ENCODE measurements at places on chromosomes 12 and 14.

DNA sequence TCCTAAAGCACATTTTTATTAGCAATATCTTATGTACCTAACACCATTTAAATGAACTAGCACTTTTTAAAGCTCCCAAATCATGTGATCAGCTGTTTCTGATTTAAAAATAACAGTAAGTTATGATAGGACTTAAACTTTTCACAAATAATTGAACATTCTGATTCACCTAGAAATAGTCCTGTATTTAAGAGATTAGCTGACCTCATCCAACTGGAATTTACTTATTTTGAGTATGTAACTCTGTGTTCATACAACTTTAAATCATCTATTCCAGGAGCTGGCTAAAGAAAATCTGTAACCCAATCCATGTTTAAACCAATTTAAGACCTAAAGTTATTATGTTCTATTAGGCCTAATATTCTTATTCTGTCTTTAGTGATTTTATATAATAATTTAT, 184.3 kb downstream of the CCDC91 start:
- DNase-seq, result peak; percentile 57

GRCh38 chr14:43147485-43147884, 1359.6 kb downstream of the FSCB start:
- DNase-seq, result peak; percentile 12

DNA sequence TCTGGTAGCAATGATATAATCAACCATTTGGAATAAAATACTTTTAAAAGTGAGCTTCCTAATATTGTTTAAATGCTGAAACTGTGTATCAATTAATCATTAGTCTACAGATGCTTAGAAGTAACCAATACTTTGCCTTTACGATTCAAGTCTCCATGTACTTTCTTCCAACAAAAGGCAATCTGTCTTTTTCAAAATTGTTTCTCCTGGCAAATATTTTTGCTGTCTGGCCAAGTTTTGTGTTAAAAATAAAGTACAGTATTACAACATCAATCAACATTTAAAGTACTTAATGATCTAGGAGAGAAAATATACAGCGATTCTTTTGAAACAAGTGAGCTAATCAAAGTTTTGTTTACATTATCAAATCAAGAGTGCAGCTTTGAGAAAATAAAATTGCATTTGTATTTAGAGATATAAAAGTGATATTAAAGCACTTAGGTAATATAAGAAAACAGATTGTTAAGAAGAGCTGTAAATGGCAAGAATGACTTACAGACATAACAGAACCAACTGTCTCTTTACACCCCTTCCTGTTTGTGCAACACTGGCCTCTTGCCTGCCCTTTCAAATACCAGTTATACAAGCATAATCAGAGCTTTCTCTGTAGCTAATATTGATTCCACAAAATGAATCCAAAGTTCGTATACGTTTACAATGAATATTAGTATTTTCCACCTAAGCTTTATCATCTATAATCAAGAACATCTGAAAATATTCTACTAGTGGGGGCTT, 38.2 kb upstream of the FBLN5 start:
- DNase-seq, result peak; percentile 76

DNA sequence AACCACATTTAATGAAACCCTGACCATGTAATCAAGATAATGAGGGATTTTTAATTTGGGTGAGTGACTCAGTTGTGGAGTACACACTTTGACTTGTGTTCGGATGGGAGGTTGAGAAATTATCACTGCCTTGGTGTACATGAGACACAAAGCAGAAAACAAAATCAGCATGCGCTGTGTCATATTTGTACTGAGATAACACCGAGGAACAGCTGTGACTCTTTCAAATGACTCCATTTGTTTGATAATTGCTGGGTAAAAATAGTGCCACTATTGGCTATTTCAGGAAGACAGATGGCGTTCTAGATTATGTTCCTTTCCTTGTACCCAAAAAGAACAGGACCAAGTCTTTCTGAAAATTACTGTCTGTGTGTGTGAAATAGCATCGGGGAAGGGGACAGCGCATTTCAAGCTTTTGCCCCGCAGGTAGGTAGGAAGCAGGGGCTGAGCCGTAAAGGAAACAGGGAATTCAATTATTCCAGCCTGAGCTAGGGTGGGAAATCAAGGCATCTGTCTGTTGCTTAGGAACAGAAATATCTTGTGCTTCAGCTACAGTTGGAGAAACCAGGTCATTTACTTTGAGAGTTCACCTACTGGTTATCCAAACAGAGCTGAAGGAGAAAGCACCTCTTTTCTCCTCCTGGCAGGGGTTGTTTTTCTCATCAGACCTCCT, 114.3 kb downstream of the SNAPC1 start:
- DNase-seq, result no peak

GRCh38 chr12:45468751-45469615, 253.1 kb downstream of the ANO6 start:
- DNase-seq, result no peak

DNA sequence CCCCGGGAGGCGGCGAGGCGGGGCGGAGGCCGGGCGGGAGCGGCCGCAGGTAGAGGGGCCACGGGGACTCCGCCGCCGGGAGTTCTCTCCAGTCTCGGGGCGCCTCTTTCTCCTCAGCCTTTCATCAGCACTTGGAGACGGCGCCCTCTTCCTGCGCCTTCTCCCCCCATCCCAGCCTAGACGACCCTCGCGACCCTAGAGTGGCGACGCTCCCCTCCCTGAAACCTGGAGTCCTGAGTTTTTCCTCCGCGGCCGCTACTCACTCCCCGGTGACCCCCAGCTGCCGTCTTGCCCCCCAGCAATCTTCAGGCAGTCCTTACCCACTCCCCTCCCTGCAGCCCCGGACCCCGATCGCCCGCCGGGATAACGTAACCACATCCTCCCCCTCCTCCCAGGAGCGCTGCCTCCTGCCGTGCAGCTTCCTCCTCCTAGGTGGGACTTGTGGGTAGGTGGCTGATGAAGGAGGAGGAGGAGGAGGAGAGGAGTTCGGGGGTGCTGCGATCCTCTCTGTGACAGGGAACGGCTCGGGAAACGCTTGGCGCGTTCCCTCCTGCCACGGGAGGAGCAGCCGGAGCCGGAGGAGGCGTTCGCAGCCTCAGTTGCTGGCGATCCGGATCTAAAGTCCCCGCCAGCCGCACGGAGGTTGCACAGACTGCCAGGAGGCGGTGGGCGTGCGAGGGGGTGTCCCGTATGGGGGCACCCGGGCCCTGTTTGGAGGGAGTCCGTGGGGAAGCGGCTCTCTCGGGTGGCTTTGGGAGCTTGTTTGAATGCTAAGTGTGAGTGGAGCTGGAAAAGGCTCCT, 891 bp downstream of the PLEKHA5 start:
- DNase-seq, result peak; percentile 29

- DNase-seq, result peak; percentile 87
Measured at GRCh38 chr12:63844391-63845341, at the start of gene SRGAP1. Gene SRGAP1 (plus strand): TSS chr12:63844700. CDS start chr12:63844817, 117 bp downstream.

- no peak for DNase-seq
Measured at GRCh38 chr12:52205612-52206303, 13.9 kb upstream of the KRT80 start.

GRCh38 chr12:117903110-117903840, 65.5 kb downstream of the KSR2 start:
- DNase-seq, result no peak

- DNase-seq, result peak; percentile 78
Measured at GRCh38 chr12:104166465-104166864, 28.5 kb upstream of the NFYB start.

- DNase-seq, result no peak
Measured at GRCh38 chr12:2616763-2617162, 178.0 kb upstream of the FKBP4 start.

DNA sequence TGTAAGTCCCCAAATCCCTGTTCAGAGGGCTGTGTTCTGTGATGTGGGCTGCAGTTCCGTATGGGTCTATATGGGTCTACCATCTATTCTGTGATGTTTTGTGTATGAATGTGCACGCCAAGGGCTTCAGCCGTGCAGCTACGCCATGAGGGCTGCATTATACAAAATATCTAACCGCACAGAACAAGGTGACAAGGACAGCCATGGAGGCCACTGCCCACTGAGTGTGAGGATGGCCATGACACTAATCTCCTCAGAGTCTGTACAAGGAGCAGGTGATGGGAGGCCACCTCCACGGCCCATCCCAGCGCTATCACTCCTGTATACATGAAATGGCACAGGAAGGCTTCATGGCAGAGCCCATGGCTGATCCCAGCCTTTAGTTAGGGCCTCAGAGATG, 102.0 kb downstream of the DICER1 start:
- DNase-seq, result no peak

DNA sequence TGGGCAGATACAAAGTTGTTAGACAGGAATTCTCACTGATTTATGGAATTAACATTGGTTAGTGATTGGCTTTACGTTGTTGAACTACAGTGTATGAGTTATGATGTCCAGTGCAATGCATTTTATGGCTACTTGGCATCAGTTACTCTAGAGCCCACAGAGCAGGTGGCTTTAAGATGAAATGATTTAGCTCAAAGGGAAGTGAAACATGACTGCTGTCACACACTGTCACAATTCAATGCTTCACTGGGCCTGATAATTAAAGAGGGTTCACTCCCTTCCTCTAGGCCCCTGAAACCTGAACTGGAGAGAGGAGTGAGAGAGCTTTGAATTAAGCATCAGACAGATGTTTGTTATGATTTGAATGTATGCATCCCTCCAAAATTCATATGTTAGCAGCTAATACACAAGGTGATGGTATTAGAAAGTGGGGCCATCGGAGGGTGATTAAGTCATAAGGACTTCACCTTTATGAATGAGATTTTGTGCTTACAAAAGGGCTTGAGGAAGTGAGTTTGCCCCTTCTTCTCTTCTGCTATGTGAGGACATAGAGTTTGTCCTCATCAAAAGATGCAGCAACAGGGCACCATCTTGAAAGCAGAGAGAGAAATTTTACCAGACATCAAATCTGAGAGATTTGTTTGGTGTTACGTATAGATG, 175.8 kb upstream of the GRIN2B start:
- no peak for DNase-seq

- DNase-seq, result no peak
Measured at GRCh38 chr14:96279564-96279963, 23.6 kb downstream of the BDKRB1 start.

DNA sequence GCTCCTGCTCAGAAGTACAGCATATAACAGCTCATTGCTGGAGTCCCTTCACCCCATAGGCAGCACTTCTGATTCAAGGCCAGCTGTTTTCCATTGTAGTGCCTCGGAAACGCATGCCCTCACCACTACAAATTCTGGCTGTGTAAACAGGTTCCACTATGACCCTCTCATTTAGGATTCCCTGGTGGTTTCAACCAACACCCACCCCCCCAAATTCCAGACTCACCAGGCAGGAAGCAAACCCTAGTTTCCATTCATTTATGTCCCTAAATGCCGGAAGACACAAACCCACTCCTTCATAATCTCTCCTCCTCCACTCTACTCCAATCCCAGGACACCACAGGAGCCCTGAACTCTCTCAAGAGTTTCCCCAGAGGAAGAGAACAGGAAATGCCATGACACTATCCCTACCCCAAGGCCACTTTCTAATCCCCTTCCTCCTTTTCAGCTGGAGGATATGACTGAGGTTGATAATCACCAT, 75.9 kb upstream of the TMPO start:
- peak; percentile 65 for DNase-seq

DNA sequence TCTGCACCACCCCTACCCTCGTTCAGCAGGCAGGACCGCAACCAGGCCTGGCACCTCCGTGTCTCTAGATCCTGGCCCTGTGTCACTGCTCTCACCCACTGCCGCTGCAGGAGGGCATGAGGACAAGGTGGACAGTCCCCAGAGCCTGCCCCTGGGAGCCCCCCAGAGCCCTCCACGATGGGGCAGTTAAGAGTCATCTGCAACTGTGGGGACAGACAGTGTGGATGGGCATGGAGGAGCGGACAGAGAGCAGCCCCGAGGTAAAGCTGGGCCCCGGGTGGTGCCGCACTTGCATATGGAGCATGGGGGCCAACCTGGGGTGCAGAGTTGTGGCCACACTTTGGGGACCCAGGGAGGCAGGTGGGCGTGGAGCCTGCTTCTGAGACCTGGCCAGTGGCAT, 905.1 kb upstream of the USP15 start:
- no peak for DNase-seq

- DNase-seq, result peak; percentile 95
Measured at GRCh38 chr14:72745546-72745945, 148.4 kb downstream of the DPF3 start.
